ENCODE measurements at places on chromosomes 5 and 9. TPM values are rescaled to one million over a fixed set of nuclear protein-coding genes. Genes with fewer than 3 reads are reported as not detected.

The ZFYVE16 gene
- 13.7 TPM for total RNA-seq

The EMB gene
- total RNA-seq: 3.2 TPM

The CAVIN4 gene
- total RNA-seq: 1.9 TPM

The CCDC107 gene
- 9.1 TPM for total RNA-seq

The PCDHGB2 gene
- 3.0 TPM for total RNA-seq

The OBP2B gene
- total RNA-seq: not detected

The SPINK6 gene
- total RNA-seq: not detected

The IL5 gene
- total RNA-seq: not detected
